ENCODE measurements at places on chromosomes 11 and 22.
A peak's percentile ranks its signal among the peaks of the same experiment; 100 is the strongest.

- no peak for DNase-seq
These were observed 2.2 kb downstream of the CPT1B start for GRCh38 chr22:50576070-50576469.

DNA sequence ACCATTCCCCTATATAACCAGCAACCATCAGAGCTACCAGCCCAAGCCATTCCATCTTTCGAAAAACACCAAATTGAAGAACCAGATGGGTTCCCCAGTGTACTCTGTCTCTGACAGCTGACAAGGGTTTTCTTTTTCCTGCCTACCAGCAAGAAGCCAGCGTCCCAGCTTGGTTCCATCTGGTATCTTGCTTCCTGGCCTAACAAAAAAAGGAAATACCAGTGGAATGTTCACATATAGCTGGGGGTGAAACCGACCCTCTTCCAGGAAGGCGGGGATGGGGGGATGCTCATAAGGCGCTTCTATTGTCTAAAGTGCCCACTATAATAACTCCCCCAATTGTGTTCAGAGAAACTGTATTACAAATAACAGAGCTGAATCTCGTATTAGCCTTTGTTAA is 172.3 kb downstream of the LDLRAD3 start:
- DNase-seq: no peak

DNA sequence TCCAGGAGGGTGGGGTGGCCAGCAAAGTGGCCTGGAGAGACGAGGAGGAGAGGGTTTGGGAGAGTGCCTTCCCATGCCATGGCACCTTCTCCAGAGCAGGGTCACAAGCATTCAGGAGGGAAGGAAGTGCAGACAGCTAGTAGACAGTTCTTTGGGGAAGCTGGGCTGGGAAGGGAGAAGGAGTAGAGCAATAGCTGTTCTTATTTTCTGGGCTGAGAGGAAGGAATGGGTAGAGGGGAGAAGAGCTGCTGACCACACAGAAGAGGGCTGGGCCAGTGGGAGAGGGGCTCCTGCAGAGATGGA is 14.8 kb upstream of the PICK1 start:
- no peak for DNase-seq

- DNase-seq: no peak
These were observed 39.0 kb downstream of the FAM83F start for GRCh38 chr22:40033586-40034380.

GRCh38 chr22:39706376-39707140 is 136.0 kb downstream of the CACNA1I start:
- no peak for DNase-seq

DNA sequence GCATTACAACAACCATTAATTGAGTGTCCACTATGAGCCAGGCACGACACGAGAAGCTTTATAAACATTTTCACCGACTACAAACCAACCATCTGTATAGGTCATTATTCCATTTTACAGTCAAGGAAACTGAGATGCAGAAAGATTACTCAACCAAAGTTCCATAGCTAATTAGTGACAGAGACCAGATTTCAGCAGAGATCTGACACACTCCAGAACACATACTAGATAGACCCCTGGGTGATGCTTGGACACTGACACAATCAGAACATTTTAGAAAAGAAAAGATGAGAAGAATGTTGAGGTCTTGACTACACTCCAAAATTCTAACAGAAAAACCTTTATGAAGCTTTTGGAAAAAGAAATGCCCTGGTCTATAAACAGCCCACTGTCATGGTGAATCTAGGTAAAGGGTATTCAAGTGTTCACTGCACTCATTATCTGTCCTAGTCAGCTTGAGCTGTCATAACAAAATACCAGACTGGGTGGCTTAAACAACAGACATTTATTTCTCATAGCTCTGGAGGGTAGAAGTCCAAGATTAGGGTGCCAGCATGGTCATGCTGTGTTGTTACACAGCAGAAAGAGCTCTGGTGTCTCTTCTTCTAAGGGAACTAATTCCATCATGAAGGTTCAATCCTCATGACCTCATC is 89.0 kb downstream of the RELT start:
- peak; percentile 11 for DNase-seq

- DNase-seq: no peak
These were observed 75.2 kb downstream of the CABIN1 start for GRCh38 chr22:24086310-24086709.

- DNase-seq: no peak
These were observed 62.2 kb upstream of the FDX1 start for GRCh38 chr11:110367571-110367970.

GRCh38 chr11:92002568-92002967 is 222.1 kb upstream of the FAT3 start:
- no peak for DNase-seq

- no peak for DNase-seq
These were observed 1.1 kb downstream of the TPST2 start for GRCh38 chr22:26588729-26589366.

DNA sequence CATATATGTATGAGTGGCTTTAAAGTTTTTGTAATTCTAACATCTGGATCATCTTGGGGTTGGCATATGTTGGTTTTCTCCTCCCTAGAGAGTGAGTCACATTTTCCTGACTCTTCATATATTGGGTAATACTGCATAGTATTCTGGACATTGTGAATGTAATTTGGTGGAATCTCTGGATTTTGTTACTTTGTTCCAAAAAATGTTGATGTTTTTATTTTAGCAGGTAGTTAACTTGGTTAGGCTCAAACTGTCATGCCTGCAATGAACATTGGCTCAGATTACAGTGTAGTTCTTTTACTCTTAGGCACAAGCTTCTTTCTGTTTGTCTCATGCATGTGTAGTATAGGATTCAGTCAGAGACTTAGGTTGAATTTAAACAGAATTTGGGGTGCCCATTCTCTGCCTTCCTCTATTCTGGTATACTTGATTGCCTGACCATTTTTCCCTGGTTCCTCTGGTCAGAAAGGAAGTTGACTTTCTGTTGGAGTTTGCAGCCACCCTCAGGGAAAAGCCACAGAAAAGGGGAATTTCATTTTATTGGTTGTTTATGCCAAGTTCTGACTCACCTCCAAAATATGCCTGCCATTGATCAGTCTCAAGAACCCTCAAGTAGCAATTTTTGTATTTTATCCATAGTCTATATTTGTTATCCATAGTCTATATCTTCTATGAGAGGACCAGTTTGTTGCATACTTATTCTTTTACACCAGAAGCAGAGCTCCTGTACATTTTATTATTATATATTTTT is 151.7 kb downstream of the UVRAG start:
- DNase-seq: peak; percentile 55

DNA sequence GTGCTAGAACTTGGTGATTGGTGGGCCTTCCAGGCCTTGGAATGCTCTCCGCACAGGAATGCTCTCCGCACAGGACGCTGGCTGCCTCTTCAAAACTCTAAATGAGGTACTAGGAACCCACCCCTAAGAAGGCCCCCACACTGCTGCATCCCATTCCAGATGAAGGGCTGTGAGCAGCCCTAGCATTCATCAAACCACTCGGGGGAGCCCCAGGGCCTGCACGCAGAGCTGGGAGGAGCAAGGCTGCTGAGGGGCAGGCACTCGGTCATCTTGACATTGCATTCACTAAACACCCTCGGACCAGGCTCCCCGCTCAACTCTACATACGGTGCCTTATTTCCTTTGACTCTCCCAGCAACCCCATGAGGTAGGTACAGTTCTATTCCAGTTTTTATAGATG is 49.2 kb upstream of the EMID1 start:
- DNase-seq: no peak

GRCh38 chr11:131880316-131880715 is 509.9 kb downstream of the NTM start:
- DNase-seq: no peak

GRCh38 chr11:70116386-70117065 is 38.4 kb downstream of the ANO1 start:
- DNase-seq: no peak

- DNase-seq: no peak
These were observed 1.3 kb upstream of the ZFTA start for GRCh38 chr11:63769714-63770455.

DNA sequence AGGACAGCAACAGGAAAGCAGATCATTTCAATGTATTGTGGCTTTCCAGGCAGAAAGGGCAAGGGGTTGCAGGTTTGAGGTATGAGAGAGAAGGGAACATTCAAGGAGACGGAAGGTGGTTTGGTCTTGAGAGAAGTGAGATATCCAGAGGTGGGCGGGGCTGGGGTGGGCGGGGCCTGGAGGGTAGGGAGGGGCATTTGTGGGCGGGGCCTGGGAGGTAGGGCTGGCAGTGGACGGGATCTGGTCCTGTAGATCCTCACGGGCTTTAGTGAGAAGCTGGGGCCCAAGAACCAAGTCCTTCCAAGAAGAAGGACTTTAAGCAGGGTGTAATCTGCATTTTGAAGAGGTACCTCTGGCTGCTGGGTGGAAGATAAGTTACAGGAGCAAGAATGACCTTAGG is 199.2 kb downstream of the MN1 start:
- no peak for DNase-seq

- DNase-seq: no peak
These were observed 17.7 kb downstream of the PHLDB1 start for GRCh38 chr11:118625036-118625690.

GRCh38 chr11:95257456-95257971 is 26.5 kb upstream of the SESN3 start:
- no peak for DNase-seq

GRCh38 chr11:8693010-8693551 is 10.5 kb downstream of the RPL27A start:
- no peak for DNase-seq

- no peak for DNase-seq
These were observed 44.5 kb upstream of the MMP7 start for GRCh38 chr11:102575012-102575411.

GRCh38 chr22:50319503-50319951 is 7.3 kb downstream of the DENND6B start:
- no peak for DNase-seq

DNA sequence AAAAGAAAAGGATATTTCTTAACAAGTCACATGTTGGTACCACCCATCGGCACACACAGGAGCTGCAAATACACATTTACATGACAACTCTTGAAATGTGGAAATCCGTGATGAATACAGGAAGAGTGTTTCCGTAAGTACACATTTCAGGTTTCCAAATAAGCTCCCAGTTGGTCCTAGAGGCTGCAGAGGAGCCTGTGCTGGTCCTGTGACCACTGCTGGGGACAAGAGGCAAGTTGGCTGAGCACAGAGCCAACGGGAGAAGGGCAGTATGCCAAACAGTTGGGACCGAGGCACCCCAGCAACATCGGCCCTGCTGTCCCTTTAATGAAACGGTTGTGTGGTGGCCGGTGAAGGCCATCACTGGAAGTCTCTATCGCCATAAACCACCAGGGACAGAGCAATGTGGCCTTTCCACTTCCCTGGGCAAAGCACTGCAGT is 38.5 kb upstream of the ARFGAP3 start:
- no peak for DNase-seq

GRCh38 chr11:93032580-93032979 is 63.1 kb downstream of the MTNR1B start:
- no peak for DNase-seq

DNA sequence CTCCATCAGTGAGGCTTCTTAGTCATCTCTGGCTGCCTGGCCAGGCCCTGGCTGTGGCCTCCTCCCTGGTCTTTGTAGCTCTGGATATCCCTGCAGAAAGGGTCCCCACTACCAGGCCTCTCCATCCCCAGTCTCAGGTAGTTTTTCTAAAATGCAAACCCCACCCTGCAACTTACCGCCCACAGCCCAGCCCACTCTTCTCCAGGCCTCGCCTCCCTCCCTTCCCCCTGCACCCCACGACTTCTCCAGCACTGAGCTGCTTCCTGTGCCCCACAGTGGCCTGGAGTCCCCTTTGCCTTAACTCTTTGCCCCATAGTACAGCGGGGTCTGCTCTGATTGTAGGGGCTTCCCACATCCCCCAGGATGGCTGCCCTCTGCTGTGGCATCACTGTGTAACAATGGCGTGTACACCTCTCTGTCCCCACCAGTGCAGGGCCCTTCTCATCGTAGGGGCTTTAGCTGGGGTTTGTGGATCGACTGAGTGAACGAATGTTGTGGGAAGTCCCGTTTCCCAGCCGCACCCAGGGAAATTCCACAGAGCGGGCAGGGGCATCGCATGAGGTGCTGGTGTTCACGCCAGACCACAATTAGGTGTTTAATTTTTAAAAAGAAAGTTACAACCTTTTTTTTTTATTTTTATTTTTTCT is 111.6 kb downstream of the BCR start:
- DNase-seq: no peak

Data from AG20443 (cell line).